GM23248 (cell line): ENCODE measurements at places on chromosomes 16 and 17. TPM values are rescaled to one million over a fixed set of nuclear protein-coding genes. Genes with fewer than 3 reads are reported as not detected.

Gene MRC2
- 675 and 756 TPM in 2 replicates for total RNA-seq

DNA sequence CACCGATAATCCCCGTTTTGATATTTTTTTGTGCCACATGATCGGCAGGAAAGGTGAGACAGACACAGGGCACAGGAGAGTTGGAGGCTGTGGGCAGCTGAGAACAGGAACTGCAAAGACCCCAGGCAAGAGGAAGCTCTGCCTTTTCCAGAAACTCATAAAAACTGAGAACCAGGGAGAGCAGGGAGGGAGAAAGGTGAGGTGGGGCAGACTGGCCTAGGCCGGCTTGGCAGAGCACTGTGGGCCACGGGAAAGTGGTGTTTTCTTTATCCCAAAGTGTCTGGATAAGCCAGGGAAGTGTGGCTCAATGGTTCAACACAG lies 11.8 kb upstream of the AXIN2 start:
- no peak overlapping the region for H3K4me3 ChIP-seq
- no peak overlapping the region for H3K27ac ChIP-seq
- no peaks in the 10 kb centered on the region for H3K4me1 ChIP-seq
- no peaks in the 10 kb centered on the region for H3K27me3 ChIP-seq
- DNase-seq: no peak

- H3K27ac ChIP-seq: no peak overlapping the region
- H3K27me3 ChIP-seq: no peaks in the 10 kb centered on the region
- no peak overlapping the region for H3K4me3 ChIP-seq
- H3K4me1 ChIP-seq: no peaks in the 10 kb centered on the region
- H3K36me3 ChIP-seq: no peaks in the 10 kb centered on the region
These were observed 330.3 kb upstream of the XYLT1 start for GRCh38 chr16:17801068-17801467.

- H3K27me3 ChIP-seq: no peaks in the 10 kb centered on the region
- no peaks in the 10 kb centered on the region for H3K4me1 ChIP-seq
- no peak overlapping the region for H3K4me3 ChIP-seq
- DNase-seq: no peak
- no peaks in the 10 kb centered on the region for H3K36me3 ChIP-seq
These were observed 464.7 kb upstream of the TOM1L1 start for GRCh38 chr17:54435966-54436365.

DNA sequence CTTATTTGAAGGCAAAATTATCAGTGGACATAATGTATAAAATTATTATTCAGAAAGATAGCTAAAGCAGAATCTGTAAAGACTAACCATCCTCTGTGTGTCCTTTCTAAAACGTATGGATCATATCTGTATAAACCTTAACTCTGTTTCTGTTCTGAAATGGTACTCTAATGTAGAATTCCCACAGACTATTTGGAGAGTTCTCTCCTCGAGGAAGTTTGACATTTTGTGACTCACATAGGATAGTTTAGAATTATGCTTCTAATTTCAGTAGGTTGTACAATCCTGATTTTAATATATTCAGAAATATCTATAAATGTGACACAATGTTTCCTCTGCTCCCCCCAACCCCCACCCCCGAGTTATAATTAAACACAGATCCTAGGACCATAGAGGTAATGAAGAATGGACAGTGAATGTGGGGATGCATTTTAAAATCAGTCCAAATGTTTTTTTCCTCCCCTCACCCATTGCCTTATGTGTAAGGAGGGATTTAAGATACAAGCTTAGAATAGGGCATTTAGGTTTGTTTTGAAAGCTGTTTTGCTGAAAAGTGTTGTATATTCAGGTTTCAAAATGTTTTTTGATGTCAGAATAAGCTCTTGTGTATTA lies 66.8 kb downstream of the BCAS3 start:
- no peaks in the 10 kb centered on the region for H3K27me3 ChIP-seq
- H3K36me3 ChIP-seq: no peaks in the 10 kb centered on the region
- H3K4me1 ChIP-seq: peaks cover 16% of the 10 kb centered on the region
- H3K27ac ChIP-seq: peak overlapping the region; percentile 65
- H3K4me3 ChIP-seq: peak overlapping the region; percentile 64
